Activated CD4-positive, alpha-beta memory T cell treated with anti-CD3 and anti-CD28 coated beads, Interleukin-2, amount 10 ng/mL, durations not matched to agents 7 days and 5 days (primary cell): ENCODE measurements at places on chromosomes 7 and 10.
A peak's percentile ranks its signal among the peaks of the same experiment; 100 is the strongest.

DNA sequence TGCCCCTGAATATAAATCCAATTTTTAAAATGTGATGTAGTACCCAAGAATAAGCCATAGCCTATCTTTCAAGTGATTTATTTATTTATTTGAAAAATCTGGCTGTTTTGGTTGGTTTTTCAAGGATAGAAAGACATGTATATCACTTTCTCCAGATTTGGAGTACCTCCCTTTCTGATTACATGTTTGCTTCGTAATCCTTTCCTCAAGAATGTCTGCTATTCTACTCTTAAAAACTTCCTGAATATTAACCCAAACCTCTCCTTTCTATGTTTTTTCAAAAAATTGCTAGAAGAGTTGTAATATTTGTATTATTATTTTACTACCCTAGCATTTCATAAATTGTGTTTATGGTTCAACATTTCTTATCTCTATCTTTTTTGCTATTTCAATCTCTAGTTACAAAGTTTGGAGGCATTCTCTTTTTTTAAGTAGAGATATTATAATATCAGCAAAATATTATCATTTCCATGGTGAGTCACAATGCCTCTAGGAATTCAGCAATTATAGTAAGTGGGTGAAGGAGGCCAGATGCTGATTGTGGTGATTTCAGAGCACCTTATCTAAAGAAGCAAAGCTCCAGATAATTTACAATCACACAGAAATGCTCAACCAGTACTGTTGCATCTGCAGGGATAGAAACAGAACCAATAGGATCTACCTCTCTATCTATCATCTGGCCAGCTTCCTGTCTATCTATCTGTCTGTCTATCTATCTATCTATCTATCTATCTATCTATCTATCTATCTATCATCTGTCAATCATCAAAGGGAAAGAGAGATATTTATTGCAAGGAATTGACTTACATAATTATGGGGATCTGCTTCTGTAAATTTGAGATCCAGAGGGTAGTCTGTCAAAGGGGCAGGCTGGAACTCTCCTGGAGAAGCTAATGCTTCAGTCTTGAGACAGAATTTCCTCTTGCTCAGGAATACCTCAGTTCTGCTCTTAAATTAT lies 412.5 kb upstream of the SEMA3C start:
- no peak overlapping the region for H3K4me3 ChIP-seq
- no peaks in the 10 kb centered on the region for H3K27me3 ChIP-seq
- DNase-seq: no peak

- peak overlapping the region; percentile 97 for H3K4me3 ChIP-seq
- peaks cover 41% of the 10 kb centered on the region for H3K36me3 ChIP-seq
- H3K27me3 ChIP-seq: no peaks in the 10 kb centered on the region
Observed at GRCh38 chr7:118184565-118184940, 589 bp downstream of the LSM8 start.

GRCh38 chr10:70192326-70192968 lies 22.1 kb upstream of the SAR1A start:
- peaks cover 5% of the 10 kb centered on the region for H3K36me3 ChIP-seq
- DNase-seq: no peak
- H3K4me1 ChIP-seq: peaks cover 18% of the 10 kb centered on the region
- no peak overlapping the region for H3K4me3 ChIP-seq

- H3K36me3 ChIP-seq: no peaks in the 10 kb centered on the region
- no peak overlapping the region for H3K4me3 ChIP-seq
- no peak overlapping the region for H3K27ac ChIP-seq
- H3K27me3 ChIP-seq: peaks cover 21% of the 10 kb centered on the region
- no peak for DNase-seq
- H3K4me1 ChIP-seq: no peaks in the 10 kb centered on the region
Observed at GRCh38 chr10:127190427-127190826, 6.0 kb downstream of the INSYN2A start.

DNA sequence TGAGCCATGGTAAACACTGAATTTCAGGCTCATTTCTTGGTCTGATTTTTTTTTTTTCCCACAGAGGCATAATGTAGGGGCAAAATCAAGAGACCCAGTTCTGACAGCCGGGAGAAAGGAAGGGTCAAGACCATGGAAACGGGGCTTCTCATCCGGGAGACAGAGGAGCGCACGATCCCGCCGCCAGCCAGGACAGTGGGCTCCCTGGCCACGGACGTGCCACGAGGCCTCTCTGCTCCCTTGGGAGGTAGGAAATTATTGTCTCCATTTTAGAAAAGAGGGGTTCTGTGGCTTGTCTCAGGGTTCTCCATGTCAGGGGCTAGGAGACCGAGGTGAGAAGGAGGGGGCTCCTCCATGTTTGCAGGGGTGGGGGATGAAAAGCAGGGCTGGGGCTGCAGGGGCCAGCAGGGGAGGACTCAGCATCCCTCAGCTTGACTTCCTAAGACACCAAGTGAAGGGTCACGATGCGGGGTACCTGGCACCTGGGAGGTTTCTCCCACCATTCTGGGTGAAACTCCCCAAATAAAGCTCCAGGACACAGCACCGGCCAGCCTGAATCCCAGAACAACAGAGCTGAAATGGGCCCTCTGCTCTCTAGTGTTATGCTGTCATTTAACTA lies 37.6 kb downstream of the PPIF start:
- no peaks in the 10 kb centered on the region for H3K4me1 ChIP-seq
- H3K4me3 ChIP-seq: no peak overlapping the region
- peak; percentile 5 for DNase-seq
- H3K27me3 ChIP-seq: no peaks in the 10 kb centered on the region

GRCh38 chr10:127315888-127316287 lies 119.5 kb upstream of the INSYN2A start:
- no peaks in the 10 kb centered on the region for H3K27me3 ChIP-seq
- H3K4me1 ChIP-seq: no peaks in the 10 kb centered on the region

DNA sequence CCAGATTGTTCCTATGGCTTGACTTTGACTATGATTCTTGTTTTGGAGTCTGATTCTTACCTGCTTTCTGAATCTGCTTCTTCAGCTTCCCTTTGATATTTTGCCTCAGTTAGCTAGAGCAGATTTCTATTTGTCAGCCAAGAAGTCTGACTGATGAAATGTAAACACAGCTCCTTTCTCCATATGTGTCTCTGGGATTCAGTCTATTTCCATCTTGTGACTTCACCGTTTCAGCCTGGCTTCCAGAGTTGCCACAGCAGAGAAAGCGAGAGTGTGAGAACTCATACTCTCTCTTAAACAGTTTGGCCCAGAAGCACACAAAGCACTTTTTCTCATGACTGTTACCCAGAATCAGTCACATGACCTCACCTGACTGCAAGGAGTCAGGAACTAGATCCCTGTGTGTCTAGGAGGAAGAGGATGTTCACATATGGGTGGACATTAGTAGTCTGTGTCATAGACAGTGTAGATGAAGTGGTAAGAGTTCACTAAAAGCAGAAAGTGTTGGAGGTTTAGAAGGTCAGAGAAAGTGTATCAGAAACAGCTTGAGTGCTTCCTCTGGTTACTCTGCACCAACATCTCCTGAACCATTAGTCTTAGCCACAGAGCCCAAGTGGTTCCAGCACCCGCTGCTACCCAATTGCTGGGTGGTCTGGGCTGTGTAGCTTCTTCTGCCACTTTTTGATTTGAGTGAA lies 103.4 kb upstream of the CDK6 start:
- no peak for DNase-seq
- no peaks in the 10 kb centered on the region for H3K27me3 ChIP-seq
- no peak overlapping the region for H3K4me3 ChIP-seq
- H3K36me3 ChIP-seq: peaks cover 13% of the 10 kb centered on the region
- no peaks in the 10 kb centered on the region for H3K4me1 ChIP-seq

DNA sequence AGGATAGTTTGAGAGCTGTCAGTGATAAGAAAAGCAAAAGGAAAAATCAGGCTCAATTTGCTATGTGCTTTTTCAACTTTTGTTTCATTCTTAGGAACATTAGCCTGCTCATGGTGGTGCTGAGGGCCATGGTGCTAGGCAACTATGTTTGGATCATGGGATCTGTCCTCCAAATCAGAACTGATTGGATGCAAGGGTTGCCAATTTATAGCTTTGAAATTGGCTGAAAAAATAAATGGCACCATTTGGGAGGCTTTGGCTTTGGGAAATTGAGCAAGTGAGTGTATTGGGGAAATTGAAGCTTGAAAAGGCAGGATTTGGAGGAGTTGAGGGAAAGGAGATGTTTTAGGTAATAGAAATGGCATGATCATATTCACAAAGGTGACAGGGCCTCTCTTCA lies 103.8 kb downstream of the CYP26A1 start:
- no peak overlapping the region for H3K4me3 ChIP-seq
- peaks cover 5% of the 10 kb centered on the region for H3K27me3 ChIP-seq
- H3K27ac ChIP-seq: no peak overlapping the region
- DNase-seq: no peak
- no peaks in the 10 kb centered on the region for H3K4me1 ChIP-seq

- H3K27ac ChIP-seq: no peak overlapping the region
- H3K36me3 ChIP-seq: peaks cover 45% of the 10 kb centered on the region
- no peaks in the 10 kb centered on the region for H3K27me3 ChIP-seq
- DNase-seq: no peak
- no peak overlapping the region for H3K4me3 ChIP-seq
Observed at GRCh38 chr7:100555701-100556100, 16.7 kb downstream of the AGFG2 start.

DNA sequence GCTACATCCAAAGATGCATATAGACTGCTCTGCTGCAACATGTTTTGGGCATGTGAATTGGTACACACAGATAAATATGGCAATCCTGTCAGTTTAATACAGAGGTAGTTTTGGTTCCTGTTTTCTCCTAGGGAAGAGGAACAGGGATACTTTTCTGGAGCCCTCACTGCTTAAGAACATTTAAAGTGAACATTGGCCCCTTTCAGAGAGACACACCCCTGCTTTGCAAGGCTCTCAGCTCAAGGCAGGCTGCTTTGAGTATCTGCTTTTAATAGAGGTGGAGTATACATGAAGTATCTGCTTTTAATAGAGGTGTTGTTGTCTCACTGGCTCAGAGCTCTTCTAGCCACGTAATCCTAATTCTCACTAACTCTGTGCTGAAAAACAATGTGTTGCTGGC lies 38.9 kb downstream of the CYP51A1 start:
- H3K27ac ChIP-seq: no peak overlapping the region
- no peak overlapping the region for H3K4me3 ChIP-seq
- H3K36me3 ChIP-seq: peaks cover 35% of the 10 kb centered on the region
- no peak for DNase-seq
- H3K4me1 ChIP-seq: no peaks in the 10 kb centered on the region

DNA sequence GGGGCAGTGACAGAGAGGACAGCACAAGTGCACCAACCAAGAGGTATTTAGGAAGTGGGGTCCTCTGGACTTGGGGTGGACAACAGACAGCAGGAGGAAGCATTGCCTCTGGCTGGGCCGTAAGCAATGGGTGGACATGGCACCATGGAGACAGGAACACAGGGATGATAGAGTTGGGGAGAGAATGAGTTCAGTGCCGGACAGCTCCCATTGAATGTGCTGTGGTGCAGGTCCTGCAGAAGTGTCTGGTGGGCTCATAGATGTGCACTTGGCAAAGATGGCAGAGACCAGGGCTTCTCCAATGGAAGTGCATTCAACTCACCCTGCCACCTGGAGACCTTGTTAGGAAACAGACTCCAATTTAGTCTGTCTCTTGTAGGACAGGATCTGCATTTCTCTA lies 341.5 kb upstream of the ZMIZ1 start:
- peaks cover 38% of the 10 kb centered on the region for H3K27me3 ChIP-seq
- H3K36me3 ChIP-seq: no peaks in the 10 kb centered on the region
- H3K4me3 ChIP-seq: no peak overlapping the region
- DNase-seq: no peak
- H3K4me1 ChIP-seq: no peaks in the 10 kb centered on the region

- no peak overlapping the region for H3K4me3 ChIP-seq
- H3K27me3 ChIP-seq: peaks cover 3% of the 10 kb centered on the region
Observed at GRCh38 chr10:70595566-70596016, 7.0 kb downstream of the PRF1 start.

- H3K4me3 ChIP-seq: no peak overlapping the region
- H3K27me3 ChIP-seq: peaks cover 38% of the 10 kb centered on the region
- H3K36me3 ChIP-seq: peaks cover 2% of the 10 kb centered on the region
- H3K4me1 ChIP-seq: peaks cover 2% of the 10 kb centered on the region
- no peak overlapping the region for H3K27ac ChIP-seq
Observed at GRCh38 chr7:32298408-32299132, 191.6 kb downstream of the LSM5 start.

GRCh38 chr7:135713836-135714470 lies 14.0 kb downstream of the SLC13A4 start:
- no peaks in the 10 kb centered on the region for H3K4me1 ChIP-seq
- peaks cover 3% of the 10 kb centered on the region for H3K27me3 ChIP-seq
- H3K36me3 ChIP-seq: no peaks in the 10 kb centered on the region
- no peak for DNase-seq

DNA sequence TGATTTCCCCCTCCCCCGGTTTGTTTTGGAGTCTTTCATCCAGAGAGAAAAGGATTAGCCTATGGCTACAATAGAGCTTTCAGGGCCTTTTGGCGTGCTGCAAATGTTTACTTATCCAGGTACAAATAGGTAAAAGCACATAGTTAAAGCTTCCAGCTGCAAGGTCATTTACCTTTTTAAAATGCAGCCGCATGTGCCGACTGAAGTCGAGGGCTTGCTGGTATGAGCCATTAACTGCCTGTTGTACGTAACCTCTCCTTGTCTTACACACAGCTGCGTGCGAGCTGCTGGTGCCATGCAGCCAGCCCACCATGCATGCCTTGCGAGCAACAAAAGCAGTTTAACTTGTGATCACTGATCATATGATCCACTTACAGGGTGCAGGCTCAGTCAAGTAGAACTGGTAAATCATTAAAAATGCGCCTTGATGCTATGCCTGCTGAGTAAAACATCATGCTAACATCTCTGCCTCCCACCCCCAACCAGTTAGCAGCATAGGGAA lies 866.4 kb downstream of the LRMDA start:
- H3K27ac ChIP-seq: no peak overlapping the region
- H3K4me3 ChIP-seq: no peak overlapping the region
- no peak for DNase-seq
- no peaks in the 10 kb centered on the region for H3K36me3 ChIP-seq
- no peaks in the 10 kb centered on the region for H3K4me1 ChIP-seq

DNA sequence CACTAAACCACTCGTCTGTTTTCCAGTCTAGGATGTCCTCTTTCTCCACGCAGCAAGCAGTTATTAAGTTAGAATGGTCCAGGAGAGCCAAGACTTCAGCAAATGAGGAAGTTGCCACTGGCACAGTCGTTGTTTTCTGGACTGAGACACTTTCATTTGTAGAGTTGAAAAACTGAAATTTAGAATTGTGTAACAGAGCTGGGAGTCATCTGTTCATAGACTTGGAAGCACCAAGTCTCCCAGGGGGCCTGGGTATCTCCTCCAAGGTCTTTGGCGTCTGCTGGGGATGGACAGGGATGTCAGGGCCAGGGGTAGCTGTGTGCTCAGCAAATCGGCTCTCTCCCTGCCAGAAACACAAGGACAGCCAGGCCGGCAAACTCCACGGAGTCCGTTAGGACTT lies 208.4 kb downstream of the FANK1 start:
- H3K4me3 ChIP-seq: no peak overlapping the region
- H3K4me1 ChIP-seq: no peaks in the 10 kb centered on the region
- no peaks in the 10 kb centered on the region for H3K36me3 ChIP-seq
- H3K27me3 ChIP-seq: no peaks in the 10 kb centered on the region
- H3K27ac ChIP-seq: no peak overlapping the region
